Left ventricle myocardium inferior (tissue), 1 donor: ENCODE measurements at places on chromosomes 4 and X.

DNA sequence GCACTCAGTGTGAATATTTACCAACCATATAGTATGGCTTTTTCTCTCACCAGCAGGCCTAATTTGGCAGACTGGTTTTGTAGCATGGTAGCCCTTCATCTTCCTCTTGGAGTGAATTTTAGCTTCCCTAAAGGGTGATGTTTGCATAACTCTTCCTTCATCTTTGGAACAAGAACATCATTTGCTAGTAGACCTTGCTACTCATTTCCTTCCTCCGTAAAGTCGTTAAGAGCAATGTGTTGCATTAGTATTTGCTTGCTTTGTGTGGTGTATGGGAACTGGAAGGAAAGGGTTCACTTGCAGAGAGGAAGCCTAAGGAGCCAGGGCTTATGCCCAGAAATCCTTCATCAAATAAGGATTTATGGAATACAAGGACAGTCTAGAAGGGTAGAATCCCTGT, 50.2 kb upstream of the PGRMC2 start:
- DNase-seq = no peak
- H3K4me3 ChIP-seq = no peak overlapping the region
- peaks cover 17% of the 10 kb centered on the region for H3K4me1 ChIP-seq
- no peaks in the 10 kb centered on the region for H3K36me3 ChIP-seq
- no peak overlapping the region for H3K27ac ChIP-seq
- H3K27me3 ChIP-seq = no peaks in the 10 kb centered on the region

GRCh38 chr4:74675673-74676279, 118.5 kb downstream of the BTC start:
- H3K36me3 ChIP-seq = no peaks in the 10 kb centered on the region
- H3K27me3 ChIP-seq = peaks cover 5% of the 10 kb centered on the region
- H3K4me1 ChIP-seq = no peaks in the 10 kb centered on the region
- H3K4me3 ChIP-seq = no peak overlapping the region
- no peak for DNase-seq

DNA sequence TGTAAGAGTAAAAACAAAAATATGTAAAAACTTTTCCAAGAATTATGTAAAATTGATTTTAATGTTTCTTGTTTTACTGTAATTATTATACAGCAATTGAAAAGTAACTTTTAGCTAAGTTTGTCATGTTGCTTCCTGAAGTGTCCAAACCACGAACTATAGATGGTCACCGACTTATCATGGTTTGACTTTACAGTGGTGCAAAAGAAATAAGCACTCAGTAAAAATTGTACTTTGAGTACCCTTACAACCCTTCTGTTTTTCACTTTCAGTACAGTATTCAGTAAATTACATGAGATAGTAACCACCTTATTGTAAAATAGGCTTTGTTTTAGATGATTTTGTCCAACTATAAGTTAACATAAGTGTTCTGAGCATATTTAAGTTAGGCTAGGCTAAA, 93.8 kb downstream of the SLC10A6 start:
- H3K27ac ChIP-seq = no peak overlapping the region
- no peaks in the 10 kb centered on the region for H3K4me1 ChIP-seq
- no peak overlapping the region for H3K4me3 ChIP-seq
- no peak for DNase-seq
- no peaks in the 10 kb centered on the region for H3K27me3 ChIP-seq

DNA sequence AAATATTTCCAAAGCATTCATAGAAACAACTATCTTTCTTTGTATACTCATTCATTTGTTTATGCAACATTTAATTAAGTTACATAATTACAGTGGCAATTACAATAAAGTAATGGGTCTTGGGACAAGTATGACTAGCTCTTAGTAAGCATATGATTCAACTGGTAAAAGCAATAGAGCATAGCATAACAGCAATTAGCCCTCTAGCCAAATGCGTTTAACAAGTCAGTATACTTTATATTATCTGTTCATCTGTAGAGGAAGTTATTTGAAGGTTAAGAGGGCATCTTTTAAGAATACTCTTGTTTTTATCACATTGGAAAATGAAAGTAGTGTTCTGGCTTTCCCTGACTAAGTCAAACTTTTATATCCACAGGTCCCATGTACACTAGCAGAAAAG, 198.1 kb upstream of the UGT8 start:
- no peak overlapping the region for H3K27ac ChIP-seq
- H3K36me3 ChIP-seq = no peaks in the 10 kb centered on the region
- H3K4me1 ChIP-seq = no peaks in the 10 kb centered on the region

DNA sequence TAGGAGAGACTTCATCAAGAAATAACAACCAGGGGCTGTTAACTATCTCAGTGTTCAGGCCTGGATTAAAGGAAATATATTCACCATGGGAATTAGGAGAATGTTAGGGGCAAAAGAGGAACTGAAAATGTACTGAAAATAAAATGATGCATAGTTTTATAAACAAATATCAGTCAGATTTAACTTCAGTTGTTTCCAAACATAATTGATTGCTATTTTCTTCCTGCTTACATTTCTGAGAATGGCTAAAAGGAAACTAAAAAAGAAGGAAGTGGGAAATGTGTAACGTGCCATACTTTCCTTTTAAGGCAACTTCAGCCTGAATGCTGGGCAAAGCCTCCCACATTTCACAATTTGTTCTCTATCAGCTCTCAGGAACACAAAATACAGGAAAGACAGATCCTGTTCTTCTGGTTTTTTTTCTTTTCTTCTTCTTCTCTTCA, 178.1 kb downstream of the MAML3 start:
- H3K4me3 ChIP-seq = no peak overlapping the region
- no peak for DNase-seq
- peaks cover 29% of the 10 kb centered on the region for H3K4me1 ChIP-seq

DNA sequence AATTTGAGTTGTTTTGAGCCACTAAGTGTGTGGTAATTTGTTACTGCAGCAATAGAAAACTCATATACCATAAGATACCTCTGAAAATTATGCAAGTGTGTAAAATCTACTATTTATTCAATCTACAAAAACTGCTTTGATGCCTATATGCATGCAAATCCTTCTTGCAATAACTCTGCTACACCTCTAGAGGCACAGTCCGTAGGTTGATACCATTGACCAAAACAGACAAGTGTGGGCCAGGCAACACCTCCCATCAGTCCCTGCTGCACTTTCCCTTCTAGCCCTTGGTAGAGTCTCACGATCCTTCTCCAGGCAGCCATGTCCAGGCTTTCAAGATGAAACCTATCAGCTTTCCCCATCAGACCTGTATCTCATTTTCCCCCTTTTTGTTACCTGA, 48.8 kb upstream of the FAM9A start:
- no peak overlapping the region for H3K4me3 ChIP-seq
- no peaks in the 10 kb centered on the region for H3K4me1 ChIP-seq
- no peaks in the 10 kb centered on the region for H3K27me3 ChIP-seq

DNA sequence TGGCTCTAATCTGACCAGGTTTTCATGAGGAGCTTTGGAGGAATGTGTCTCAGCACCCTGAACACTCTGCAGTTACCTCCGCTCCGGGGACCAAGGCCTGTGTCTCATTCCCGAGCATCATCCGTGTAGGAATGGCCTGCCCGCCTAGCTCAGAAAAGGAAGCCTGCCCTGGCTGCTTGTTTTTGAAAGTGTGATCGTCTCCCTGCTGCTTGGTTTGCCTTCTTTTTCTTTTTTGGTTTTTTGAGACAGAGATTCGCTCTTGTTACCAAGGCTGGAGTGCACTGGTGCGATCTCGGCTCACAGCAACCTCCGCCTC, 73.3 kb downstream of the CRLF2 start:
- H3K4me3 ChIP-seq = no peak overlapping the region
- DNase-seq = no peak
- H3K27ac ChIP-seq = no peak overlapping the region
- H3K36me3 ChIP-seq = no peaks in the 10 kb centered on the region

DNA sequence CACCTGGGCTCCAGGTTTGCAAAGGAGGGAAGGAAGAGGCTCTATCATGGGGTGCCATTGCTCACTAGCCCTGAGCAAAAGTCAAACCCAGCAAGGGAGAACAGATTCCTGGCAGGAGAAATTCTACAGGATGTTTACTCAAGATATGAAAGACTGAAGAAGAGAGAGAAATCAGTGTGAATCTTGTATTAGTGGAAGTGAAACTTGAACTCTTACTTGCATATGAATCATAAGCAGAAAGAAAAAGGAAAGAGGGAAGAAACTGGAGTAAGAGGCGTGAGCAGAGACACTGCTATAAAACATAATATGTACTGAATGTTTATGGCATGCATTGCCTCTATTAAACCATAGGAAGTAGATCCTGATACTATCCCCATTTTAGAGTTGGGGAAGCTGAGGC, 60.9 kb downstream of the C4orf46 start:
- no peak overlapping the region for H3K4me3 ChIP-seq
- no peak overlapping the region for H3K27ac ChIP-seq
- H3K36me3 ChIP-seq = no peaks in the 10 kb centered on the region

DNA sequence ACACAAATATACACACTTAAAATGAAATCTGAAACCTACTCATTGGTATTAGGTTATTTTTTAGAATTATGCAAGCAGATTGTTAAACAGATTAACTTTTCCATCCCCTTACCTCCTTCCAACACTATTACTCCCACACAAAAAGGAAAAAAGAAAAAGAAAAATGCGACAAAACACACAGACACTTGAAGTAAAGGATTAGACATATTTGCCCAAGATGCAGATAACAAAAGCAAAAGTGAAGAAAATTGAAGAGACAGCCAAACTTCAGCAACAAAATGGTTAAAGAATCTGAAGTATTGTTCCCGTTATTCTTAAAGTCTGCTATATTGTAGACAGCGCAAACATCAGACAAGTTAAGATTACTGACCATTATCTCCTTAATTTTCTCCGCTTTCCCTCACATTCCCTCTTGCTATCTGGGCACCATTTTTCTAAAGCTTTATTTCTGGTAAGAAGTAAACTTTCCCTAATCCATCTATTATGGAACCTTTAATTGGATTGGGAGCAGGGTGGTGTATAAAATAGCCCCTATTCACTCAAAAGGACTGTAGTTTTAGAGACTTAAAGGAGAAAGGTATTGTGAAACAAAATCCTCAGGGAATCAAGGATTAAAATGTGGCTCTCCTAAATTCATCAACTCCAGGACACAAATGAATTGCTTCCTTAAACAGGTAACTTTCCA, 34.7 kb upstream of the MAB21L2 start:
- H3K4me1 ChIP-seq = no peaks in the 10 kb centered on the region
- no peaks in the 10 kb centered on the region for H3K36me3 ChIP-seq
- H3K4me3 ChIP-seq = no peak overlapping the region
- no peak for DNase-seq
- H3K27ac ChIP-seq = no peak overlapping the region
- no peaks in the 10 kb centered on the region for H3K27me3 ChIP-seq

- H3K27me3 ChIP-seq = no peaks in the 10 kb centered on the region
- H3K36me3 ChIP-seq = no peaks in the 10 kb centered on the region
- DNase-seq = no peak
- H3K4me1 ChIP-seq = no peaks in the 10 kb centered on the region
- no peak overlapping the region for H3K27ac ChIP-seq
- no peak overlapping the region for H3K4me3 ChIP-seq
Measured at GRCh38 chr4:124152132-124152531, 560.4 kb downstream of the ANKRD50 start.

DNA sequence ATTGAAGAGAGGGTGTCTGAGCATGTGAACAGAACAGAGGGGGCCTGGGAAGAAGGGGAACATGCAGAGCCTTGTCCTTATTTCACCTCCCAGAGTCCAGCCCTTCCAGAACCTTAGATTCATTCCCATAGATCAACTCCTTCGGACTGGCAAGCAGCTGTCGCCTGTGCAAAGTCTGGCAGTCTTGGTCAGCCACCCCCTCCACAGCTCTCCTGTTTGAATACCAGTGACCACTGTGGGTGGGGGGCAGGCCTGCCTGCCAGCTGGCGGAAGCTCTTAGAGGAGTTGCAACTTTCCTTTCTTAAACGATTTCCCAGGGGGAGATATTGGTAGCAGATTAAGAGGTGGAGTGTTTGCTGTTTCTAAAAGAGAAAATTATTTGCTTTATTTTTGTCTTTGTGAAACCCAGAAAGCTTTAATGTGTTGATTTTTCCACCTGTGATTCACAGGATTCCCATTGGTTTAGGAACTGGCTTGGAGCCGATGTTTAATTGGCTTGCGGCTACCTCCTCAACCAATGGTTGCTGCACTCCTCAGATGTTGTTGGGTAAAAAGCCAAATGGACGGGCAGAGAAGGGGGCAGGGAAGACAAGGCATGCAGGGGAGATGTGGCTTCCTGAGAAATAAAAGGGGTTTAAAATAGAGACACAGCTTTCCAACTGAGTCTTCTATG, 62.2 kb upstream of the PRPS1 start:
- no peaks in the 10 kb centered on the region for H3K27me3 ChIP-seq
- H3K27ac ChIP-seq = no peak overlapping the region
- no peaks in the 10 kb centered on the region for H3K4me1 ChIP-seq
- DNase-seq = no peak
- H3K4me3 ChIP-seq = no peak overlapping the region

DNA sequence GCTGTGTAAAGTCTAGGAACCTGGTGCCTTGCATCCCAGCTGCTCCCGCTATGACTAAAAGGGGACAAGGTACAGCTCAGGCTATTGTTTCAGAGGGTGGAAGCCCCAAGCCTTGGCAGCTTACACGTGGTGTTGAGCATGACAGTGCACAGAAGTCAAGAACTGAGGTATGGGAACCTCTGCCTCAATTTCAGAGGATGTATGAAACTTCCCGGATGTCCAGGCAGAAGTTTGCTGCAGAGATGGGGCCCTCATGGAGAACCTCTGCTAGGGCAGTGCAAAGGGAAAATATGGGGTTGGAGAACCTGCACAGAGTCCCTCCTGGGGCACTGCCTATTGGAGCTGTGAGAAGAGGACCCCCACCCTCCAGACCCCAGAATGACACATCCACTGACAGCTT, 76.6 kb downstream of the DDX60 start:
- no peak overlapping the region for H3K4me3 ChIP-seq
- no peak for DNase-seq
- peaks cover 56% of the 10 kb centered on the region for H3K36me3 ChIP-seq
- no peak overlapping the region for H3K27ac ChIP-seq
- H3K27me3 ChIP-seq = no peaks in the 10 kb centered on the region

GRCh38 chr4:156958276-156959074, 13.1 kb downstream of the PDGFC start:
- DNase-seq = no peak
- no peak overlapping the region for H3K27ac ChIP-seq
- H3K27me3 ChIP-seq = no peaks in the 10 kb centered on the region
